Left renal pelvis (tissue), 4 donors: ENCODE measurements at places on chromosomes 1 and 21. TPM values are rescaled to one million over a fixed set of nuclear protein-coding genes. Genes with fewer than 3 reads are reported as not detected.

Gene KCNH1
- polyA plus RNA-seq: 0.26 TPM

Gene IGSF9
- polyA plus RNA-seq: 15.0 TPM

Gene RNF223
- polyA plus RNA-seq: 0.85 TPM

Gene DLGAP3
- 1.4 TPM for polyA plus RNA-seq

DNA sequence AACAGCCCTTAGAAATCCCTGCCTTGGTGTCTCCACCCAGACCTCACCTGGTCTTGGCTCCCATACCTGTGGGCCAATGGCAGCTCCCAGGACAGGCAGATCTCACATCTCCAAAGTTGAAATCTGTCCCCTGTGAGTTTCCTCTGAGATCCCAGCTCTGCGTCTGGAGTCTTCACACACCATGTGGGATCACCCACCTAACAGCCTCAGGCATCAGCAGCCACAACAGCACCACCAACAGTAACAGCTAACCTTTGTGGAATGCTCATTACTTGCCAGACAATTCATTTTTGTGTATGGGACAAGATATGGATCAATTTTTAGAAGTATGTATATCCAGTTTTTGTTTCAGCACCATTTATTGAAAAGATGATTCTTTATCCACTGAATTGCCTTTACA lies 523.2 kb downstream of the MATN1 start:
- DNase-seq: no peak

DNA sequence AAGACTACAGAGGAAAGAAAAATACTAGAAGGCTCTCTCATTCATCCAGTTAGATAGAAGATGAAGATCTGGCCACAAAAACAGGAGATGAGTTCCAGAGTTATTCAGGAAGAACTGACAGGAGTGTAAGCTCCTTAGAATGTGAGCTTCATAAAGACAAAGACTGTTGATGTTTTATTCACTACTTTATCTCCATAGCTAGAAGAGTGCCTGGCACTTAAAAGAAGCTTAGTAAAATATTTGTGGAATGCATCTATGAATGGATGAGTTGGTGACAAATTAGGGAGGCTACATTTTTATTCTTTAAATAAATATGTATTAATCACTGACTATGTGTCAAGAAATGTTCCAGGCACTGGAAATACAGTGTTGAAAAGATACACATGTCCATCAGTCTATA lies 13.8 kb downstream of the CLDN17 start:
- DNase-seq: no peak

DNA sequence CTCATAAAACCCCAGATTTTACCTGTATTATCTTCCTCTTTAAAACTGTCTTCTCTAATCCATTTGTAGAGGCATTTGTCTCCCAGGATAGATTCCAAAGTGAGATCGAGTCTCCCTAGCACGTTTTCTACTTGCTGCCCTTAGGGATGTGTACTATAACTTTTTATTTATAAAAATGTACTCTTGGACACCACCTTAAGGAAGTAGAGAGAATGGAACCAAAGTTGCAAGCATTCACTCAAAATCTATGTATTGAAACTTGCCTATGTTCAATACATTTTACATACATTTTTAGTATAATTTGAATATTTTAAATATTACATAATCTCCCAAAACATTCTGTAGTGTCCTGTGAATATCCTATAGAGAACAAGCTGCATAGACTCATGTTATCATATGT lies 842 bp upstream of the SPRR2A start:
- no peak for DNase-seq

GRCh38 chr21:41766883-41767605 lies at the start of gene RIPK4:
RIPK4 (minus strand) TSS chr21:41767052; CDS start chr21:41767041, 11 bp downstream.
- DNase-seq: no peak

- no peak for DNase-seq
Measured at GRCh38 chr21:38669186-38669585, 136.5 kb upstream of the ETS2 start.

DNA sequence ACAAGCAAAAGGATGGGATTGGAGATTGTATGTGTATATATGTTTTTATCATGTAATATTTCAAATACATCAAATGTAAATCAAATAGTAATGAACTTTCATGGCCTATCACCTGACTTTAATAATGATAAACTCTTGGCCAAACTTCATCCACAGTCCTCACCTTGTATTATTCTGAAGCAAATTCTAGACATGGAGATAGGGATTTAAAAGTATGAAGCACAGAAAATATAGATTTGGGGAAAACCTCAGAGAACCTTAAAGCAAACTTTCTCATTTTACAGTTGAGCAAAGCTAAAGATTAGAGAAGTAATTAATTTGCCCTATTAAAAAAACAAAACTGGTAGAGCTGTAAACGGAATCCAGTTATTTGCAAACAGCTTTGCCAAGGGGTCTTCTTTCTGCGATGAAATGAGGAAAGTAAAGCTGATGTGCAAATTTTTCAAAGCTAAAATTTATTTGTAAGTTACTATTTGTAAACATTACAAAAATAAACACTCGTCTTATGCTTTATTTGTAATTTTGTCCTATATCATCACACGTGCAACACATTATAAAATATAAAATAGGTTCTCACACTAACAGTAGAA lies 19.9 kb upstream of the KIF14 start:
- no peak for DNase-seq

DNA sequence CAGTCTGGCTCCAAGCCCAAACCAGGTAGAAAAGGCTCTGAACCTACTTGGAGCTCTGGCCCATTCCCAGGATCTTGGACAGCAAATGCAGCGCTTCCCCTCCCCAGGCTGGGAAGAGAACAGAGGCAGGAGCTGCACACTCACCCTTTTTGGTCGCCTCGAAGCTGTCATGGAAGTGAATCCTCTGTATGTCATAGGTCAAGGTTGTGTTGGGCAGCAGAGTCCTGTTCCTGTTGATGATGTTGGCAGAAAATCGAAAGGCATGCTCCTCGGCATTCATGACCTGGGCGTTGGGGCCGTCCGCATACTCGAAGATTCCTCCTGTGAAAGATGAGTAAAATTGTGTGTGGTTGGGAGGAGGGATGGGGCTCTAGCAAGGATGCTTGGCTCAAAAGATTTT lies 143.5 kb downstream of the GRIK3 start:
- DNase-seq: no peak

- no peak for DNase-seq
Measured at GRCh38 chr1:229280037-229280828, 9.3 kb downstream of the RAB4A start.

- DNase-seq: no peak
Measured at GRCh38 chr1:21491488-21492355, 17.5 kb upstream of the ALPL start.

DNA sequence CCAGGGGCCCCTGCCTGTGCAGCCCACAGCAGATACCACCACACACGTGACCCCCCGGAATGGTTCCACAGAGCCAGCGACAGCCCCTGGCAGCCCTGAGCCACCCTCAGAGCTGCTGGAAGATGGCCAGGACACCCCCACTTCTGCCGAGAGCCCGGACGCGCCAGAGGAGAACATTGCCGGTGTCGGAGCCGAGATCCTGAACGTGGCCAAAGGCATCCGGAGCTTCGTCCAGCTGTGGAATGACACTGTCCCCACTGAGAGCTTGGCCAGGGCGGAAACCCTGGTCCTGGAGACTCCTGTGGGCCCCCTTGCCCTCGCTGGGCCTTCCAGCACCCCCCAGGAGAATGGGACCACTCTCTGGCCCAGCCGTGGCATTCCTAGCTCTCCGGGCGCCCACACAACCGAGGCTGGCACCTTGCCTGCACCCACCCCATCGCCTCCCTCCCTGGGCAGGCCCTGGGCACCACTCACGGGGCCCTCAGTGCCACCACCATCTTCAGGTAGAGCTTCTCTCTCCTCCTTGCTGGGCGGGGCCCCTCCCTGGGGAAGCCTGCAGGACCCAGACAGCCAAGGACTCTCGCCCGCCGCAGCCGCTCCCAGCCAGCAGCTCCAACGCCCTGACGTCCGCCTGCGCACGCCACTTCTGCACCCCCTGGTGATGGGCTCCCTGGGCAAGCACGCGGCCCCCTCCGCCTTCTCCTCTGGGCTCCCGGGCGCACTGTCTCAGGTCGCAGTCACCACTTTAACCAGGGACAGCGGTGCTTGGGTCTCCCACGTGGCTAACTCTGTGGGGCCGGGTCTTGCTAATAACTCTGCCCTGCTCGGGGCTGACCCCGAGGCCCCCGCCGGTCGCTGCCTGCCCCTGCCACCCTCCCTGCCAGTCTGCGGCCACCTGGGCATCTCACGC lies 51.0 kb downstream of the COL18A1 start:
- no peak for DNase-seq
